ENCODE measurements at places on chromosomes 3 and 15.

- peak; percentile 23 for DNase-seq
Observed at GRCh38 chr3:125052624-125053303, 3.0 kb downstream of the HEG1 start.

GRCh38 chr15:83170474-83171165, 37.0 kb downstream of the HDGFL3 start:
- no peak for DNase-seq

GRCh38 chr15:57655809-57656208, 50.7 kb upstream of the POLR2M start:
- no peak for DNase-seq

DNA sequence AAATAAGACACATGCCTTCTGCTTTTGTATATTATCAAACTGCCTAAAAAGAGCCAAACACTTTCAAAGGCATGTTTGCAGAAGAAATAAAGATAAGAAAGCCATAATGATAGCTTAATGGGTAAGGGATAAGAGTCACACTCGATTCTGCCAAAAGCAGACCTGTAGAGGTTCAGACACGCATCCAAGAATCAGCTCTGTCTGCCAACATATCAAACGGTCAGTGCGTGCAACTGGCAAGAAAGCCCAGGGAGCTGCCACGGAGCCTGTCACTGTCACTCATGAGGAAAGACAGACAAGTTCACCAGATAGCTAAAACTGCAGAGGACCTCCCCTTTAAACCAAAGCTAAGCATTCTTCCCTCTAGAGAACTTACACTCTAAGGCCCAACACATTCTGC, 23.2 kb downstream of the DCP1A start:
- no peak for DNase-seq

DNA sequence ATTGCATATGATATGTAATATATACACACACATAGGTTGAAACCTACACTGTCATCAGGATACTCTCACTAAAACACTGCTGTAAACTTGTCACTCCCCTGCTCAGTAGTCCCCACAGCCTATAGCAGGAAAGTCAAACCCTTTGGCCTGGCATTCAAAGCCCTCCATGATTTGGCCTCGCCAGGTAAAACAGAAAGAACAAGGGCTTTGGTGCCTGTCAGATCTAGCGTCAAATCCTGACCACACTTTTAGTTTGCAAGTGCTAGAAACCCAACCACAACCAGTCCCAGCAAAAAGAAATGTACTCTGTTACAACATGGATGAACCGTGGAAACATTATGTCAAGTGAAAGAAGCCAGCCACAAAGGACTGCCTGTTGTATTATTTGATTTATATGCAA, 11.4 kb downstream of the CRABP1 start:
- no peak for DNase-seq

DNA sequence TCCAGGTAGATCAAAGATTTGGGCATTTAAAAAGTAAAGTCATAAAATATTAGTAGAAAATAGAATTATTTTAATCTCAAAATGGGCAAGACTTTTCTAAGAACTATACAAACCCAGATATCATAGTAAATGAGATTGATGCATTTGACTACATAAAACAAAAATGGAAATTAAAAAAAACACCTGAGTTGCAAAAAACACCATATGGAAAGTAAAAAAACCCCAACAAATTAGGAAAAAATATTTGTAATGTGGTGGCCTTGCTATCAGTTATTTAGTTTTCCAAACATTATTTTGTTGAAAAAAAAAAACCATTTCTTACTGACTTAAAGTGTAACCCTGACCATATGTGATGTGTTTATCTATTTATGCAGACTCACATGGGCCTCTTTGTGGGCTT, 97.2 kb downstream of the PDCD6IP start:
- DNase-seq = no peak

DNA sequence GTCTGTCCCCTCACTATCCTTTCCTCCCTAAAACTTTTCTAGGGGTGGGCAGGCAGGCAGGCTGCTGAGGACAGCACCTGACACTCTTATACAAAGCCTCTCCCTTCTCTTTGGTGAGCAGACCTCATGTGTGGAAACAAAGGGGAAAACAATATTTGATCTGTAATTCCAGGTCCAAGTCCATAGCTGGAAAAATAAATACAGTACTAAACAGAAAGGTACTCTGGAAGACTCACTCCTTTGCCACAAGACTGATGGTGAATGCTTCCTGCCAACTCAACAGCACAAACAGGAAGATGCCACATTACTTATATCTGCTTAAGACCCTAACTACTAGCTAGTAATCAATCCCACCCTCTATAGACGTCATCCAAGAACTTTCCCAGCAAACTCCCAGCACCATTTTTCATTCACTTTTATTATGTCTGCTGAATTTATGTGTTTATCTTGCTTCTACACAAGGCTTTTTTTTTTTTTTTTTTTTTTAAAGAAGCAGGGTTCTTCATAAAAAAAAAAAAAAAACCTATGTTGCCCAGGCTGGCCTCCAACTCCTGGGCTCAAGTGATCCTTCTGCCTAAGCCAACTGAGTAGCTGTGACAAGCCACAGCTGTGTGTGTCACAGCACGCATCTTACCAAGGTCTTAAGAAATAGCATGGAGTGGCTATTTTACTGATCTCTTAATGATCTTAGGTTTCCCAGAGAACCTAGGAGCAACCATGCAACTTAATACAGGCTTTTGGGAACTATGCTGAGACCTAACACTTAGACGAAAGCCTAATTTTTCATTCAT, 44.2 kb upstream of the CSPG5 start:
- DNase-seq = no peak

DNA sequence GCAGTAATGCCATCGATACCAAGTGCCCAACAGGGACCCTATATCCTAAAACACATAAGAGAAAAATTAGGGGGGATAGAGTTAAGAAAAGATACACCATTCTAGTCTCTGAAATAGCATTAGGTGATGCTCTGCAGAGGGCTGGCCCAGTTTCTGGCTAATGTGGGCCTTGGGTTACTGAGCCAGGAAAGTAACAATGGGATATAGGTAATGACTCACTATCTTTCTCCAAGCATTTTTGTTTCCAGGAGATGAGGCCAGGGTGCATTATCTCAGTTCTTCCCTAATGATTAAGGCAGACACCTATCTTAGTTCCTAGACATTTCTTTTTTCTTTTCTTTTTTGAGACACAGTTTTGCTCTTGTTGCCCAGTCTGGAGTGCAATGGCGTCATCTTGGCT, 50.0 kb downstream of the PRKAR2A start:
- no peak for DNase-seq

- no peak for DNase-seq
Observed at GRCh38 chr3:53188720-53189119, 27.7 kb downstream of the PRKCD start.

GRCh38 chr3:10577486-10577885, 72.1 kb upstream of the ATP2B2 start:
- no peak for DNase-seq

DNA sequence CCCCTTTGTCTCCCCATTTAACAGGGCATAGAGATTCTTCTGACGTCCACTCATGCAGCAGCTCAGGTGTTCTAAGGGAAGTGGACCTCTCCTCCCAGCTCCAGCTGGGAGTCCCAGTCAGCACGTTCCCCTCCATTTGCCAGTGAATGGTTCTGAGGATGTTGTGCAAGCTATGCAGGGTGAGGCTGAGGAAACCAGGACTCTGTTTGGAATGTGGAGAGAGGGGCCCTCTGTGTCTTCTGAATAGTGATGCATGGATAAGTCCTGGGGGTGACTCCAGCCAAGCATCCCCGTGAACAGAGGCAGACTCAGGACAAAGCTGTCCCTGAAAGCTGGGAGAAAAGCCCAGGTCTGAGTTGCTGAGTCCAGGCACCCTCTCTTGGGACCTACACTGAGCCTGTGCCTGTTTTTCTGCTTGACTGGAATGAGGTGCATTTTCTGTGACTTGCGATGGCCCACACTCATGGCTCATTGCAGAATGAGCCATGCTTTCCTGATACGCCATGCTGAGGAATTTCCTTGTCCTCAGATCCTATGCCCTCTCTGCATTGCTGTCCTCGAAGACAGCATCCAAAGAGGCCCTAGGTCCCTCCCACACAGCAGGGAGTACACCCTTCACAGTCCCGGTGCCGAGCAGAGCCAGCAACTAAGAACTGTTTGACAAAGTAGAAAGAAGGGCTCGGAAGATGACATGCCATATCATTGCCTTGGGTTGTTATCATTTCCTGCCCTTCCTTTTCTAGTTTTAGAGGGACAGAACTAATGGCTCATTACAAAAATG, 185.2 kb downstream of the ATP10A start:
- DNase-seq = no peak

DNA sequence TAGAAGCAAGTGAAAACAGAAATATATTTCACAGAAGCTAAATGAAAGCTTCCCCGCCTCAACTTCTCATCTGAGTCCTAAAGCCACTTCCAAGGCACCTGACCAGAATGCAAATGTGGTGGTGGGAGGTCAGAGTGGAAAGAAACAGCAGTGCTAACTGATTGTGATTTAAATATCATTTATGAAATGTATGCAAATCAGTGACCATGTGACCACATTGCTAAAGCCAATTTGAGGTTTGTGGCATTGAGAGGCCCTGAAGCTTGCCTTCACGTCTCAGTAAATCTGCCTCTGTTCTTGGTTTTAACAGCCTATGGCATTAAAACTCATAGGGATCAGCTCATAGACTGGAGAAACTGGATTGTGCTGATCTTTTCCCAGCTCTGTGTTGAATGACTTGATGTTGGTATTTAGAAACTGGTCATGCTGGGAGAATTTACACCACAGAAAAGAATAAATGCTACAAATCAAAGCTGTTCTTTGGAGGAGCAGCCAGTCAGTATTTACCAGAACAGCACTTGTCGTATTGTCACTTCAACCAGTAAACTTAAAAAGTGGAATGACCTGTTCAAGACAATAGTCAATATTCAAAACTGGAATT, 481.4 kb upstream of the ALCAM start:
- no peak for DNase-seq

DNA sequence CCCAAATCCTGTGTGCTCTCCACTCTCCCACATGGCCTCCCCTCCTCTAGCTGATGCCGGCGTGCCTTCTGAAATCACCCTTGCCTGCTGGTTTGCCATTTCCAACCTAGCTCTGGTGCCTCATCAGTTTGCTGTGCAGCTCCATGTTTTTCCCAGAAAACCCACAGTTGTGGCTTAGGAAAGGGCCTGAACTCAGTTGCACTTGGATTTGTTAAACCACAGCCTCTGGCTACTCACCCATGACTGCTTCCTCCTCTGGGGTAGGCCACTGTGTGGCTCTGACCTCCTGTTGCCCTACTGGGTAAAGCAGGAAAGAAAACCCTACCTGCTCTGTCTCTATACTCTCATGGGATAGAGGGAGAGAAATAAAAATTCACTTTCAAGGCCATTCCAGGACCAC, 97.3 kb downstream of the DAPK2 start:
- DNase-seq = no peak

DNA sequence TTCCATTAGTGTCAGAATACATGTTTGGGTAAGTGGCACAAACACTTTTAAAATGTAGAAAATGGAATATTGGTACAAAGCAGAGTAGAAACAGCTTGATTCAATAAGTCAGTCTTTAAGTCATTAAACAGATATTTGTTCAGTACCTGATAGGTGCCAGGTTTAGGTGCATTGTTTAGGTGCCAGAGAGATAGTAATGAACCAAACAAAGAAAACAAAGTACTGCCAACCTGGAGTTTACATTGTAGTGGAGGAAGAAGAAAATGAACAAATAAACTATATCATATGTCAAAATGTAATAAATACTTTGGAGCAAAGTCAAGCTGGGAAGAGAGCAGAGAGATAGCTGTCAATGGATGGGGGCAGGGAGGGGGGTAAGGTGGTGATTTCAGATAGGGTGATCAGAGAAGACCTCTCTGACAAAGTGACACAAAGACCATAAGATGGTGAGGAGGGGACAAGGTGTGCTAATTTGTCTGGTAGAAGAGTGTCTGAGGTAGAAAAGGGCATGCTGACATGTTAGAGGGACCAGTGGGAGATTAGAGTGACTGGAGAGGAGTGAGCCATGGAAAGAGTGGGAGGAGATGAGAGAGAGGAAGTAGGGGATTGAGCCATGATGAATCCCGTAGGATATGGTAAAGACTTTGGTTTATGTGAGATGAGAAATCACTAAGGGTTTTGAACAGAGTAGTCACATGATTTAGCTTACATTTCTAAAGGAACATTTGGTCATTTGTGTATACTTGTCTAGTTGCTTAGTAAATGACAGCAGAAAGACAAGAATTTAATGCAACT, 128.2 kb downstream of the UBE2E2 start:
- DNase-seq = no peak

DNA sequence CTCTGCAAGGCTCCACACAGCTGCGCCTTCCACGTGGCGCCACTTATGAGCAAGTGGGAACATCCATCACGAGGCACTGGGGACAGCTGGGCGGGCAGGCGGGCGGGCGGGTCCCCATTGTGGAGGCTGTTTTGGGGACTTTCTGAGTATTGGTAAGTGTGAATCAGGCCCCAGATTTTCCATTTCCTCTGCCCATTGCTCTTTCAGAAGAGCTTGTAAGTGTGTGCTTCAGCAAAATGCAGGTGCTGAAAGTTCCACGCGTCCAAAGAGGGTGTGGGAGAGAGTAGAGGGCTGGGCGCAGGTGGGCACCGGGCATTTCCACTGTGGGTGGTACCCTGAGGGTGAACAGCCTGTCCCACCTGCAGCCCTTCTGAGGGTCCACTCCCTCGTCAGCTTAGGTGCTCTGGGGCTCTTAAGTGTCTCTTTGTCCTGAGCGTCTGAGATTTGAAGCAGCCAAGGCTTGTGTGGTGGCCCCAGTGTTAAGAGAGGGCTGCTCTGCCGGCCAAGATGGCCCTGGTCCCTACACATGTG, 177.1 kb downstream of the RPLP1 start:
- DNase-seq = no peak

Measured in hippocampal formation (tissue), 2 donors.